ENCODE measurements at places on chromosomes 16 and 17.
A peak's percentile ranks its signal among the peaks of the same experiment; 100 is the strongest.

DNA sequence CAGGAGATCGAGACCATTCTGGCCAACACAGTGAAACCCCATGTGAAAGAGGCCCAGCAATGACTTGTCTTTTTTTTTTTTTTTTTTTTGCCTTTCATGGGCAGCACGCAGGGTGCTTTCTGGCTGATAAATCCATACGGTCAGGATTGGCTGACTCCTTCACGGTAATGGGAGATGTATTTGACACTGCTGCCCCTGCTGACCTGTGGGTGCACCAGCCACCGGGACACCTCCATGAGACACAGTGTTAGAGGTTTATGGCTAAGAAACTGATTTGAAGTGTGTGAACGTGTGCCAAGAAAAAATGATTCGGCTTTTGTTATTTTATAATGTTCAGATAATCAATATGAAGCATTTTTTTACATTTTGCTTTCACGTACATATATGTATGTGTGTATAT, 48.4 kb downstream of the MAP2K6 start:
- DNase-seq: no peak

GRCh38 chr16:85454171-85454872, 158.8 kb upstream of the GSE1 start:
- no peak for DNase-seq

DNA sequence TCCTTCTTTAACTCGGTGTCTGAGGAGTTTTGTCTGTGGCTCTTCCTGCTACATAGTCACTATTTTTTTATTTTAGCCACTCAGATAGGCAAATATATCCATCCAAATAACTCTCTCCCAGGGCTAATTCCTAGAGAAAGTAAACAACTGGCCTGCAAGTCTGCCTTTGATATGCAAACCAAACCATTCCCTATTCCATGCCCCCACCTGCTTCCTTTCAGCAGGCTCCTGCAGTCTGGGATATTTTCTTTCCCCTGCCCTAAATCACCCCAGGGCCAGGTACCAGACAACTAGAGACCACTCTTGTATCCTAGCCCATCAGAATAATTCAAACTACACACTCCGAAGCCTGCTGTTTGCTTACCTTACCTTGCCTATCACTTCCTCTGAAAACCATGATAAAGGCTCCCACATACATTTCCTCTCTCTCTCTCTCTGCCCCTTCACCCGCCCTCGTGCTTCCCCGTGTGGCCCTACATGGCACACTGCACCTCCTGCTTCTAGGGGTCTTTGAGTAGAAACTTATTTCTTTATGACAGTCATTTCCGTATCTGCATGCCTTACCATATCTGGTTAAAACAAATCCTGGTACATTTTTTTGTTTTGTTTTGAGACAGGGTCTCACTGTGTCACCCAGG, 8.3 kb downstream of the CD300H start:
- no peak for DNase-seq

- no peak for DNase-seq
These were observed 729 bp downstream of the ADORA2B start for GRCh38 chr17:15945527-15946191.

DNA sequence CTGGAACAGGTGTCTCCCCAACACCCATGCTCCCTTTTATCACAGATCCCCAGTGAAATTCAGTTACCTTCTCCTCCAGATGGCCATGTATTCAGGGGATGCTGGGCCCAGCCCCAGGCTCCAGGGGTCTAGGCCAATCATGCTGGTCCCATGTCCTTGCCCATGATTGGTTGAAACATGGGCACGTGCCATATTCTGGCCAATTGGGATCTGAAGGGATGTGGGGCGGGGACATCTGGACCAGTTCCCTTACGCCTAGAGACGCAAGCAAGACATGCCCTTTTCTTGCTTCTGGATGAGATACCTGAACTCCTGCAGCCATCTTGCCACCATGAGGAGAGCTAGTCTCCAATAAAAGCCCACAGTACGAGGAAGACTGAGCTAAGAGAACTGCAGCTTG, 31.0 kb upstream of the ST6GALNAC1 start:
- DNase-seq: no peak

- peak; percentile 98 for DNase-seq
These were observed at the start of gene PSMD3 for GRCh38 chr17:39980351-39981206. TSS of gene PSMD3 (plus strand) at chr17:39980807. CDS start at chr17:39980971, 164 bp downstream.

DNA sequence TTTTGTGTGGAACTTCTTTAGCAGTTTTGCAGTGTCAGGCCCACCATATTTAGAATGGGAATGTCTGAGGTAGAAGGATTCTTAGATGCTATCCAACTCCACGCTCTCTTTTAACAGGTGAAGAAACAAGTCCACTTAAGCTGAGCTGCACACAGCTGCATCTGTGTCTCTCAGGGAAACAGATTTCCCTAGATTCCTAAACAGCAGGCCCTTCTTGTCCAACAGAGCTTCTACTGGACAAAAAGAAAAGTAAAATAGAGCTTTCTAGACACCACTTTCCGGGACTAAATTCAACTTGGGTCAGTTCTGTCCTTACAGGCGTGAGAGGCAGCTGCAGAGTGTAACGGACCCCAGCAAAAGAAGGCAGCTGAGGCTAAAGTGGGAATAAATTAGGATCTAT, 51.7 kb downstream of the SNX11 start:
- DNase-seq: no peak

DNA sequence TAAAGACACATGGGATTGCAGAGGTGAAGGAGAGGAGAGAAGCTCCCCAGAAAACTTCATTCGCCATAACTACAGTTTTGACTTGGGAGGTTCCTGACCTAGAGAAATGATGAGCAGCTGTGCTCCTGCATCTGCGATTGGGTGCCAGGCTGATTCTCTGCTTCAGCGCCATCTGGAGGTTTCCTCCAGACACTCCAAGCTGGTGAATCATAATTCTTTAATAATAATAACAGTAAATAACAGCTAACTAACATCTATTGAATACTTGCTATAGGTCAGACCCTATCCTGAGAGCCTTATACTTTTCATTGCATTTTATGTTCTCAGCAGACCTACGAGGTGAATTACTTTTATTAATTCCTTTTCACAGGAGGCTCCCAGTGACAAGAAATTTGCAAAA, 575.8 kb downstream of the TOX3 start:
- no peak for DNase-seq

DNA sequence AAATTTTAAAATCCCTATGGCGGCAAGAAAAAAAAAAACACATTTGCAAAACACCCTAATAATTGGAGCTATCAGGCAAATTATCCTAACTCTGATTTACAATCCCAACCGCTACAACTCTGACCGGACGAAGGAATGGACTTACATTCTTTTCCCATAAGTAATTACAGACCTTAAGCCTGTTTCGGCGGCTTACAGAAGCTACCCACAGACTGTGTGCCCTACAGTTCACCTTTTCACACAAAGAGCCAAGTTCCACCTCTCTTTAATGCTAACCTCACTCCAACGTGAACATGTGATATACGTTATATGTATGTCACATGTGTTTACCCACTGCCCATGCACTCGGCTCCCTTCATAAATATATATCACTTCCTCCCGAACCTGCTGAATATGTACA, 8.7 kb upstream of the MEAK7 start:
- no peak for DNase-seq

GRCh38 chr17:6711681-6712057, 1.5 kb downstream of the SLC13A5 start:
- no peak for DNase-seq

DNA sequence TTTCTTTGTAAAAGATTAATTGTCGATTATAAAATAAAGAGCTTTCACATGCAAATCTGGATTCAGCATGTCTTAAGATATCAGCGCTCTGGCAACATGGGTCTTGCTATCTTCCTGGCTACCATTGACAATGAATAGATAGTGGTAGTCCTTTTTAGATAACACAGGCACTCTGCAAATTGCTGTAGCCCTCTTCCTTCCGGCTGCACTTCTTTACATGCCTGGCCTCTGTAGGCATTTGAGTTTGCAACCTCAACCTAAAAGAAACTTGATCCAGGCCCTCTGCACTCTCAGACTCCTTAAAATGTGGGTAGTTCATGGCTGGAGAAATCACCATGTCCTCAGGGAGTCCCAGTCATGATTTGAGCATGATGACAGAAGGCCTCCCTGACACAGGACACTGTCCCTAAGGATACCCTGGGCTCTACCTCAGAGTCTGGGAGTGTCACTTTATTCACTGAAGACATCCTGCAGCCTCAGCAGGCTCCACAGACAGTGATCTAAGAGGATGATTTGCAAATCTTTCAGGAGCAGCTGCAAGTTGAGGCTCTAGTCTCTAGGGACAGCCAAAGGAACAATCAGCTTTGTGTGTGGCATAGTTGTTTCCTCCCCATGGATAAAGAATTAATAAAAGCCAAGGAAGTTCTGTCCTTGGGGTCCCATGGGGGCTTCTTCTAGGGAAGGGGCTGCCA, 529.4 kb downstream of the RBFOX1 start:
- DNase-seq: no peak

DNA sequence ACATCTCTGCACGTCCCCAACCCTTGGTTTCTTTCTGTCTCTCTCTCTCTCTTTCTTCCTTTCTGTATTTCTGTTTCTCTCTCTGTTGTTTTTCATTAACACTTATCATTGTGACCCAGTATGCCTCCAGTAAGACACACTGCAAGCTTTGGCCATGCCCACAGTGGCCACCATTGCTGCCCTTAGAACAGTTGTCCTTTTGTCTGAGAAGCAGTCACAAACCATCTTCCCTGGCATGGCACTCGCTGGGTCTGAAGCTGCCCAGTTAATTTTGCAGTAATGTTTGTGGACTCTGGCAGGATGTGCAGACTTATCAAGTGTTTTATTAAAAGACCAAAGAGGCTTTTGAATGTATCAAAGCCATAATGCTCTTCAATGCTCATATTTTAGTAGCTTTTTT, 146.9 kb downstream of the MSI2 start:
- no peak for DNase-seq

DNA sequence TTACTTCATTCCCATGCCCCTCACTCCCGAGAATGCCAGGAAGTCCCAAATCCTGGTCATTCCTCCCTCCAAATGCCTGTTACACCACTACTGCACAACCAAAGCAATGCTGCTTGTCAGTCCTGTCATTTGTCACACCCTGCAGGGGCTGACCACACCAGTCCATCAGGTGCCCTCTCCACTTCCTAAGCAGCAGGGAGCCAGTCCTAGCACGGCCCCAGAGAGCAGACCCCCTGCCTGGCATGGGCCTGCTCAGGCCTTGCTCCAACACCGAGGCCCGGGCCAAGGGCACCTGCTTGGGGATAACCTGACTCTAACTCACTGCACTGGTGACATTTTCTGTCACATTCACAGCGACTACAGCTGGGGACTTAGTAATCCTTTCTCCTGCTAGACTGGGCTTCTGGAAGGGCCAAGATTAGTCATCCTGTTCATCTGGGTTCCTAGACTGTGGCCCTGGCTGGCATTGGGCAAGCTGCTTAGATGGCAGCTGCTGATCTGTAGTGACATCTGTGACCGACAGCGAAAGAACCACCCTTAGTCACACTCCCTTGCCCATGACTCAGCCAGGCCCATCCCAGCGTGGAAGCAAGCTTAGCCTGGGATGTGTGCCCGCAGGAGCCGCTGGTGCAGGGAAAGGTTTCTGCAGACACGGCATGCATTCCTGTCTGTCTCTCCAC, 5.4 kb downstream of the ALYREF start:
- DNase-seq: no peak

DNA sequence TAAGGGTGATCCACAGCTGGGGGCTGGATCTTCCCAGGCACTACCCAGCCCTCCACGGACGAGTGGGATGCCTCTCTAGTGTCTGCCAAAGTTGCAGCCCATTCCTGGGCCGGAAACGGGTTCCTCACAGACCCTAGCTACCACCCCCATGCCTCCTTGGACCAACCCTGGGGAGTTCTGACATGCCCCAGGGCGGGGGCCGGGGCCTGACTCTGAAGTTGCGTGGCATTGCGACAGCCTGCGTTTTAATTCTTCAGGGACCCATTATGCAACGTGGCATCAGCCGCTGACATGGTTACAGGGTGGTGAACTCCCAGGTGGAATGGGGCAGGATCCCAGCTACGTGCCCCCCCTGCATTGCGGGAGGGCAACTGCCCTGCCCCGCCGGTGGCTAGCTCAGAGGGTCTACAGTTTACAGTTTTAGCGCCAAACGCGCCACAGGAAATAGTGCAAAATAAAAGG, 2.7 kb downstream of the CBX4 start:
- DNase-seq: no peak

- no peak for DNase-seq
These were observed 6.6 kb downstream of the KCNAB3 start for GRCh38 chr17:7922845-7923628.

GRCh38 chr16:72469932-72470331, 298.0 kb upstream of the PMFBP1 start:
- DNase-seq: no peak

DNA sequence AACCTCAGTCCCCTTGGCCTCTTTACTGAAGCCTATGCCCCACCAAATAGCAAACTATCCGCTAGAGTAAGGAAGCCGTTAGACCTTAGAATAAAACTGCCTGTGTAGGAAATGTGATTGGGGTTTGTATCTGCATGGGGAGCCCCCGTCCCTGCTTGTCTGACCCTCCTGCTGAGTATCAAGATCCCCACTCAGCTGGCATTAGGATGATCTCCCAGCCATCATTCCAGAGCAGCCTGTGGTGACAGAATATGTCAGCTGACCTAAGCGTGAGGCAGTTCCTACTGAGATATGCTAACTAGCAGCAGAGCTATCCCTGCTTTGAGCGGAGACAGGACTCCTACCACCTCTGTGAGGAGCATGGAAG, 645 bp upstream of the GFOD2 start:
- DNase-seq: peak; percentile 10

DNA sequence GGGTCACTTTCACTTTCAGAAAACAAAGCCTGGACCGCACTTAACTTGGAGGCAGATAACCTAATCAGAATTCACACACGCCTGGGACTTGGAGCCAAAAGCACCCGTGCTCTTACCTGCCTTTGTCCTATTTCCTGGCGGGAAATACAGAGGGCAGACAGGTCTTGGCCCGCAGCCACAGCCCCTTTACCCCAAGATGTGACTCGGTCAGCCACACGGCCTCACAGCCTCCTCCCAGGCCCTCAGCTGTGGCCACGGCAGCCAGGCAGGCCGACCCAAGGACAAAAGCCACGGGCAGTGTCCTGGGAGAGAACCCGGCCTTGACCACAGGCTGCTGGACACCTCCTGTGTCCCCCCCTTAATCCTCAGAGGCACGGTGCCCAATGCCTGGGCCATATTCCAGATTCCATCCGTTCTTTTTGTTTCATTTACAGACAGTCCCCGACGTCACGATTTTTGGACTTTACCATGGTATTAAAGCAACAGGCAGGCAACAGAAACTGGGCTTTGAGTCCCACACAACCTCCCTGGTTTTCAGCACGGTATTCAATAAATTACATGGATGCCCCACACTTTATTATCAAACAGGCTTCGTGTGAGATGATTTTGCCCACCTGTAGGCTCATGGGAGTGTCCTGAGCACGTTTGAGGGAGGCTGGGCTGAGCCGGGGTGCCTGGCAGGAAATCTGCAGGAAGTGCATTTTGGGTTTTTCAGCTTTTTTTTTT, 30.1 kb upstream of the GAA start:
- no peak for DNase-seq
